Colonic mucosa (tissue), 4 donors: ENCODE measurements at places on chromosomes 3 and 15. TPM values are rescaled to one million over a fixed set of nuclear protein-coding genes. Genes with fewer than 3 reads are reported as not detected.
A peak's percentile ranks its signal among the peaks of the same experiment; 100 is the strongest.

- H3K27me3 ChIP-seq: no peaks in the 10 kb centered on the region
- no peak overlapping the region for H3K27ac ChIP-seq
- no peak overlapping the region for H3K4me3 ChIP-seq
- no peaks in the 10 kb centered on the region for H3K36me3 ChIP-seq
These were observed 202.3 kb upstream of the POU1F1 start for GRCh38 chr3:87478716-87479115.

GRCh38 chr3:188914552-188914951, 257.2 kb upstream of the TPRG1 start:
- H3K36me3 ChIP-seq: no peaks in the 10 kb centered on the region
- H3K27me3 ChIP-seq: no peaks in the 10 kb centered on the region
- H3K4me1 ChIP-seq: no peaks in the 10 kb centered on the region
- H3K27ac ChIP-seq: no peak overlapping the region
- no peak overlapping the region for H3K4me3 ChIP-seq
- DNase-seq: no peak

DNA sequence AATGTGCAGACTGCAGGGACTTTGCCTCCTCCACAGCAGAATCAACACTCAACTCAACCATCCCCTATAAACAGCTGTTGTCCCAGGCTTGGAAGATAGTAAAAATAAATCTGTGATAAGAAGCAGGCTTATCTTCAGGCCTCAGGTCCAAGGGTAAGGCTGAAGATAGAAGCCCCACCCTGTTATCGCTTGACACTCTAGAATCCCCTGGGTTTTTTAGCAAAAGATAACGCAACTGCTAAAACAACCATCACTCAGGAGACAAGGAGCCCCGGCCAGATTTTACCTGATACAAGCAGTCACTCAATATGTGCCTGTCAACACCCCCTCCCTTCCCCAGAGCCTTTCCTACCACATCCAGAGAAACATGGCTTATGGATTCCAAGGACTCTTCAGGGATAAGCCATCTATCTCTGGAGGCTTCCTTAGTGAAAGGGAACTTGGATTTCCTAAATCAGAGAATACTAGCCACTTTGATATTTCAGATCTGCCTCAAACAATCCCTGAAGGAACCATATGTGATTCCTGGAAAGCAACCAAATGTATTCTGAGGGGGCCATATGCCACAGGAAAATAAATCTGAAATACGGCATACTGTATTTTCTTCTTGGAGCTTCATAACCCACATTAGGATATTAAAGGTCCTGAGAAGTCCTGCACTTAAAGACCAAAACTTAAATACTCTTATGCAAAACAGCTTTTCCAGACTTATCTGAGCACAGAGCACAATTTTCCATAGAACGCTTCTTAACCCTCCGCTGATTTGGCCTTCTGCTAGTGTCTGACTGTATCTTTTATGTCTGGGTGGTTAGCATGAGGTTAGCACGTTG, 60.4 kb downstream of the LYZL4 start:
- H3K4me1 ChIP-seq: no peaks in the 10 kb centered on the region
- H3K27me3 ChIP-seq: no peaks in the 10 kb centered on the region
- no peaks in the 10 kb centered on the region for H3K36me3 ChIP-seq
- H3K4me3 ChIP-seq: no peak overlapping the region
- no peak overlapping the region for H3K27ac ChIP-seq

GRCh38 chr3:190097617-190098016, 23.1 kb downstream of the P3H2 start:
- DNase-seq: no peak
- no peaks in the 10 kb centered on the region for H3K27me3 ChIP-seq
- H3K36me3 ChIP-seq: no peaks in the 10 kb centered on the region
- no peak overlapping the region for H3K27ac ChIP-seq

GRCh38 chr3:52690560-52690959, 4.7 kb downstream of the GNL3 start:
- no peak overlapping the region for H3K27ac ChIP-seq
- no peak for DNase-seq
- no peak overlapping the region for H3K4me3 ChIP-seq
- H3K4me1 ChIP-seq: peaks cover 4% of the 10 kb centered on the region
- H3K36me3 ChIP-seq: peaks cover 44% of the 10 kb centered on the region

- no peak for DNase-seq
- H3K4me1 ChIP-seq: no peaks in the 10 kb centered on the region
- H3K36me3 ChIP-seq: no peaks in the 10 kb centered on the region
- H3K27me3 ChIP-seq: peaks cover 3% of the 10 kb centered on the region
These were observed 44.9 kb upstream of the SGO1 start for GRCh38 chr3:20230954-20231353.

DNA sequence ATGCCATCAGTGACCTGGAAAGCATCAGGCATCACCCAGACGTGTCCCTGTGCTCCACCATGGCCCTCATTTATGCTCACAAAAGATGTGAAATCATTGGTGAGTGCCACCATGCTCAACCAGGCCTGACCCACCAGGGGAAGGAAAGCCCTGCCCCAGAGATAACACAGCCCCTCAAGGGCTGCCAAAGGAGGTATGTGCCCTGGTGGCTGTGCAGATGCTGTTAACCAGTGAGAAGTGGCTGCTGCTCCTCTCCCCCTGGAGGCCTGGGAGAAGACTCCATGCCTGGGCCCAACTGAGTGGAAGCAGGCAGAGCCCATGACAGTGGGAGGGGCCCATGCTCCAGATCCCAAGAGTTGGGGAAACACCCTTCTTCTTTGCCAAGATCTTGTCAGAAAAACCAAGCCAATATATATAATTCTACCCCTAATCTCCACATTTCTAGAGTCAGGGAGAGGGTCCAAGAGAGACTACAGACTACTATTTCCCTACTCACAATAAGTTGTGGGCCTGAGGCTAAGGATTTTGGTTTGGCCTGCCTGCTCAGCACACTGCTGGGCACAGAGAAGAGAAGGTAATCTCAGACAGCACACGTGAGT, 2.7 kb downstream of the TTC21A start:
- H3K36me3 ChIP-seq: no peaks in the 10 kb centered on the region
- DNase-seq: no peak
- H3K4me1 ChIP-seq: no peaks in the 10 kb centered on the region
- H3K27ac ChIP-seq: no peak overlapping the region

GRCh38 chr3:61650276-61650675, 88.9 kb downstream of the PTPRG start:
- H3K27ac ChIP-seq: no peak overlapping the region
- DNase-seq: peak; percentile 53
- H3K27me3 ChIP-seq: no peaks in the 10 kb centered on the region
- H3K4me1 ChIP-seq: no peaks in the 10 kb centered on the region

GRCh38 chr3:176961916-176962315, 235.4 kb downstream of the TBL1XR1 start:
- no peaks in the 10 kb centered on the region for H3K36me3 ChIP-seq
- no peaks in the 10 kb centered on the region for H3K4me1 ChIP-seq
- no peaks in the 10 kb centered on the region for H3K27me3 ChIP-seq
- H3K27ac ChIP-seq: no peak overlapping the region
- H3K4me3 ChIP-seq: no peak overlapping the region

GRCh38 chr3:188207941-188208515, 54.1 kb downstream of the LPP start:
- H3K36me3 ChIP-seq: no peaks in the 10 kb centered on the region
- H3K27ac ChIP-seq: no peak overlapping the region
- DNase-seq: no peak
- H3K27me3 ChIP-seq: no peaks in the 10 kb centered on the region
- peaks cover 6% of the 10 kb centered on the region for H3K4me1 ChIP-seq

GRCh38 chr15:90142216-90143165, 40.2 kb upstream of the IDH2 start:
- DNase-seq: no peak
- H3K36me3 ChIP-seq: no peaks in the 10 kb centered on the region
- no peak overlapping the region for H3K27ac ChIP-seq
- H3K4me1 ChIP-seq: peaks cover 7% of the 10 kb centered on the region

- no peak for DNase-seq
- H3K36me3 ChIP-seq: no peaks in the 10 kb centered on the region
- no peak overlapping the region for H3K4me3 ChIP-seq
- no peaks in the 10 kb centered on the region for H3K27me3 ChIP-seq
- no peaks in the 10 kb centered on the region for H3K4me1 ChIP-seq
These were observed 41.6 kb upstream of the STRIT1 start for GRCh38 chr3:155334914-155335723.

GRCh38 chr15:66774001-66774814, 72.2 kb downstream of the SMAD6 start:
- H3K27ac ChIP-seq: peak overlapping the region; percentile 52
- peaks cover 21% of the 10 kb centered on the region for H3K4me1 ChIP-seq
- peak; percentile 95 for DNase-seq
- no peak overlapping the region for H3K4me3 ChIP-seq
- H3K36me3 ChIP-seq: no peaks in the 10 kb centered on the region
- H3K27me3 ChIP-seq: no peaks in the 10 kb centered on the region

DNA sequence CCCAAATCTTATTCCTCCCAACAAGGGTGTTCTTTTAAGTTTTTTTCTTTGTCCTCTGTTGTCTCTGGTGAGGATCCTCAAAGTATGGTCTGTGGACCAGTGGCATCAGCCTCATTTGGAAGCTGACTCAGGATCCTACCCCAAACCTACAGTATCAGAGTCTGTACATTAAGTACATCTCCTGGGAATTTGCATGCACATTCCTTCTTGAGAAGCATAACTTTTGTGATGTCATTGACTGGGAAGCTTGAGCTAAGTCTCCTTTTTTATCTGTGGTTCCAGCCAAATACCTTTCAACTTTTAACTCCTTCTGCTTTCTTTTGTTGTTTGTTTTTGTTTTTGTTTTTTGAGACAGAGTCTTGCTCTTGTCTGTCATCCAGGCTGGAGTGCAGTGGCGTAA, 40.5 kb downstream of the ARMC8 start:
- no peaks in the 10 kb centered on the region for H3K4me1 ChIP-seq
- H3K27me3 ChIP-seq: no peaks in the 10 kb centered on the region
- no peak overlapping the region for H3K4me3 ChIP-seq
- H3K36me3 ChIP-seq: peaks cover 12% of the 10 kb centered on the region
- DNase-seq: no peak

DNA sequence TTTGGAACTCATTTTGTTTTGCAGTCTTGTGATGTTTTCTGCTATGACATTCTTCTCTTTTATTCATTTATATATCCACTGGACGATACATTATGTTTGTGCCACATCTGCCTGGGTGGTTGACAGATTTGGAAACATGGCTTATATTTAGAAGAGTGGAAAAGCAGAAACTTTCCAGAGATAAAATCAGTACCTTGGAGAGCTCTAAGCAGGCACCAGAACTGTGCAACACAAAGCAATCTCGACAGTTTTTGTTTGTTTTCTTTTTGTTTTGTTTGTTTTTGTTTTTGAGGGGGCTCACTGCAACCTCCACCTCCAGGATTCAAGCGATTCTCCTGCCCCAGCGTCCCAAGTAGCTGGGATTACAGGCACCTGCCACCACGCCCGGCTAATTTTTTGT, 45.5 kb downstream of the SYN2 start:
- H3K4me1 ChIP-seq: no peaks in the 10 kb centered on the region
- no peaks in the 10 kb centered on the region for H3K36me3 ChIP-seq
- no peaks in the 10 kb centered on the region for H3K27me3 ChIP-seq
- no peak overlapping the region for H3K4me3 ChIP-seq
- H3K27ac ChIP-seq: no peak overlapping the region
- no peak for DNase-seq

DNA sequence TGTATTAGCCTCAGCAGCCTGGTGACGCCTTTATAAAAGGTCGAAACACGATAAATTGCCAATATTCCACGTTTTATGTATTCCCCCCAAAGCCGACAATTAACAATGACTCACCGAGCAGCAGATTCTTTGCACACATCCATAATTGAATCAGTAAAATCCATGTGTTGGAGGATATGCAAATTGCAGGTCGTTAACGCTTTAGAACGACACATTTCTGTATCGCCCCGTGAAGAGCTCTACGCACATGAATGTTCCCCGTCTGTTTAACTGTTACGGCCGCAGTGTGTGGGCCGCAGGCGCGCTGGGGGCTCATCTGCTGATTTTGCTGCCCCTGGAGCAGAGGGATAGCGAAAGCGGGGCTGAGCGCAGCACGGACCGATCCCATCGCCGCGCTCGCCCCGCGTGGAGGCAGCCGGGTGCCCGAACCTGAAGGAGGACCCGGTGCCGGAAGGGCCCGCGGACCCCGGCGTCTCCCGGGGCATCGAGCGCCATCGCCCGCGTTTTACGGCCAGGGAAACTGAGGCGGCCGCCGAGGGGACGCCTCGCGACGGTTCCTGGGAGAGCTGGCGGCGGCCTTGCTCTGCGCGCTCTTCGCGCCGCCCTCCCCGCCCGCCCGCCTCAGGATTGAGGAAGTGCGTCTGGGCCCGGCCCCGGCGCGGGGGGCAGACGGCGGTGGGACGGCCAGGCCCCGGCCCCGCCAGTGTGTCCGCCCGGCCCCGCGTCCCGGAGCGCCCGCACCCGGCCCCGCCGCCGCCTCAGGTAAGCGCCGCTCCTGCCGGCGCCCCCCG, at the start of gene LRRK1:
Gene LRRK1, plus strand, starts transcription at position 668 of the 791 bp plus-strand sequence. CDS start 5,276 bp downstream, outside the sequence.
- no peaks in the 10 kb centered on the region for H3K27me3 ChIP-seq
- peak within 1 kb of the TSS; percentile 77 for H3K27ac ChIP-seq
- DNase-seq: peak; percentile 49
- H3K36me3 ChIP-seq: no peaks in the 10 kb centered on the region

GRCh38 chr3:159950156-159950898, 38.3 kb upstream of the IL12A start:
- H3K36me3 ChIP-seq: no peaks in the 10 kb centered on the region
- H3K4me1 ChIP-seq: no peaks in the 10 kb centered on the region
- DNase-seq: no peak

- DNase-seq: no peak
- H3K27me3 ChIP-seq: no peaks in the 10 kb centered on the region
- no peaks in the 10 kb centered on the region for H3K4me1 ChIP-seq
- no peaks in the 10 kb centered on the region for H3K36me3 ChIP-seq
- H3K27ac ChIP-seq: no peak overlapping the region
These were observed 242.1 kb downstream of the CBLB start for GRCh38 chr3:105626739-105627138.

GRCh38 chr3:65093641-65094040, 405.8 kb upstream of the ADAMTS9 start:
- no peaks in the 10 kb centered on the region for H3K36me3 ChIP-seq
- no peaks in the 10 kb centered on the region for H3K4me1 ChIP-seq
- no peaks in the 10 kb centered on the region for H3K27me3 ChIP-seq
- H3K27ac ChIP-seq: no peak overlapping the region
- H3K4me3 ChIP-seq: no peak overlapping the region
- DNase-seq: no peak

GRCh38 chr3:72336821-72337479, 511.3 kb downstream of the SHQ1 start:
- H3K4me3 ChIP-seq: no peak overlapping the region
- H3K4me1 ChIP-seq: peaks cover 3% of the 10 kb centered on the region
- peak; percentile 87 for DNase-seq
- no peaks in the 10 kb centered on the region for H3K27me3 ChIP-seq

The GP9 gene
- 0.37 TPM for total RNA-seq

The VGLL3 gene
- 1.3 TPM for total RNA-seq

The TRIM42 gene
- total RNA-seq: not detected

The FGD5 gene
- total RNA-seq: 4.4 TPM

The GOLGA6L7 gene
- not detected for total RNA-seq

The LZTFL1 gene
- total RNA-seq: 11.4 TPM

The DPH6 gene
- 15.3 TPM for total RNA-seq

The HYAL1 gene
- total RNA-seq: 15.2 TPM

The CISH gene
- 17.1 TPM for total RNA-seq

The SYNPR gene
- 0.17 TPM for total RNA-seq

The DAZL gene
- total RNA-seq: not detected

The ROBO2 gene
- total RNA-seq: 0.74 TPM
